ENCODE measurements at places on chromosomes 7 and 10. TPM values are rescaled to one million over a fixed set of nuclear protein-coding genes. Genes with fewer than 3 reads are reported as not detected.

Gene DRGX
- not detected for total RNA-seq

Gene EPHA1
- 1.3 TPM for total RNA-seq

Gene CYP3A5
- 0.51 TPM for total RNA-seq

Gene AQP1
- total RNA-seq: 429 TPM

Gene ZNF467
- 15.4 TPM for total RNA-seq

Gene CNPY4
- 3.3 TPM for total RNA-seq

Gene CALML3
- not detected for total RNA-seq

Gene COL28A1
- total RNA-seq: 2.4 TPM

GRCh38 chr10:126499744-126500143, 111.5 kb upstream of the ADAM12 start:
- no peaks in the 10 kb centered on the region for H3K36me3 ChIP-seq
- DNase-seq: no peak
- H3K27ac ChIP-seq: no peak overlapping the region
- H3K4me1 ChIP-seq: no peaks in the 10 kb centered on the region
- no peak overlapping the region for H3K4me3 ChIP-seq
- H3K27me3 ChIP-seq: no peaks in the 10 kb centered on the region

DNA sequence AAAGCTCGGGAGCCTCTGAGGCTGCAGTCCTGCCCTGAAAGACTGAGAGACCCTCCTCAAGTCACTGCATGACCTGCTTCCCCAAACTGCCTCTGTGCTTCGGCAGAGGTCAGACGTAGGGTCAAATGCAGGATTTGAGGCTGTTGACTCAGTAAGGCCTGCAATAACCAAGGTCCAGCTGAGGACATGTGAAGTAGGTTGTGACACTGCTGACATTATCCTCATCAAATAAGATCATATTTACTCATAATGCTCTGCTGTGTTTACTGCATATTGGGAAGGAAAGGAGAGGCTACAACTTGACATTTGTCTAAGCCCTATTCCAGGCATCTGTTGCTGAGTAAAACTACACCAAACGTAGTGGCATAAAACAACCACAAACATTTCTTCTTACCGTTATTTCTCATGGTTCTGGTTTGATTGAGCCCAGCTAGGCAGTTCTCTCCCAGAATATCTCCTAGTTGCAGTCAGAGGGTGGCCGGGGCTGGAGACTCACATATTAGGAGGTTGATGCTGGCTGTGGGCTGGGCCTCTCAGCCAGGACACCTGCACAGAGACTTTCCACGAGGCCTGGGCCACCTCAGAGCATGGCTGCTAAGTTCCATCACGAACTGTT, 122.1 kb upstream of the STK17A start:
- no peak for DNase-seq
- H3K27me3 ChIP-seq: no peaks in the 10 kb centered on the region
- no peak overlapping the region for H3K4me3 ChIP-seq
- no peak overlapping the region for H3K27ac ChIP-seq

GRCh38 chr10:28592953-28593352, 60.0 kb downstream of the WAC start:
- no peaks in the 10 kb centered on the region for H3K4me1 ChIP-seq
- no peak for DNase-seq
- no peaks in the 10 kb centered on the region for H3K36me3 ChIP-seq
- H3K27ac ChIP-seq: no peak overlapping the region

- no peak for DNase-seq
- no peaks in the 10 kb centered on the region for H3K4me1 ChIP-seq
- no peaks in the 10 kb centered on the region for H3K36me3 ChIP-seq
- H3K27ac ChIP-seq: no peak overlapping the region
These were observed 149.2 kb downstream of the PAXIP1 start for GRCh38 chr7:154853727-154854095.

Data from uterus (tissue), 4 donors.